ENCODE measurements at places on chromosomes 7 and 10.

DNA sequence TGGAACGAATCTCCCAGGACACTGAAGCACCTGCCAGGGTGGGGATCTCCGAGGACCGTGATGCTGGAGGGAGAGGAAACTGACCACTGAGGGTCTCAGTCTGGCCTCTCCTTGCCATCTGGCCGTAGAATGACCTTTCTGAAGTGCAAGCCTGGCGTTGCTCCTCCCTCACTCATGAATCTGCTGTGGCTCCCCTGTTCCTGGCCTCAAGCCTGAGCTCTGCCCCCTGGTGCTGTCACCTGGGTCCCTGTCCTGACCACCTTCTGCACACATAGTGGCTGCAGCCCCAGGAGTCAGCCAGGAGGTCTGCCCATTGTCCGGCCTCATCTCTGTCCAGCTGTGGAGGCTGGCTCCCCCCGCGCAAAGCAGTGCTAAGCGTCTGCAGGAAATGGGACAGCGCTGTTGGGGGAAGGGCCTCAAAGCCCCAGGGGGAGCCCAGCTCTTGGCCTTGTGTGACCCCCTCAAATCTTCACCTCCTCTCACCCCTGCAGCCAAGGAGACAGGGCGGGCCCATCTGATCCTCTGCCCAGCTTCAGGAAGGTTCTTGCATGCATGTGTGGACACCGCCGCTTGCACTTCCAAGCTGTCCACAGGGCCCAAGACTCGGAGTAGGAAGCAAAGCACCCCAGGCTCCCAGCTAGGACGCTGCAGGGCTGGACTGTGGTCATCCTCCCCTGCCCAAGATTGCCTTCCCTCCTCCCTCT is 65.7 kb downstream of the MYL10 start:
- DNase-seq, result no peak

DNA sequence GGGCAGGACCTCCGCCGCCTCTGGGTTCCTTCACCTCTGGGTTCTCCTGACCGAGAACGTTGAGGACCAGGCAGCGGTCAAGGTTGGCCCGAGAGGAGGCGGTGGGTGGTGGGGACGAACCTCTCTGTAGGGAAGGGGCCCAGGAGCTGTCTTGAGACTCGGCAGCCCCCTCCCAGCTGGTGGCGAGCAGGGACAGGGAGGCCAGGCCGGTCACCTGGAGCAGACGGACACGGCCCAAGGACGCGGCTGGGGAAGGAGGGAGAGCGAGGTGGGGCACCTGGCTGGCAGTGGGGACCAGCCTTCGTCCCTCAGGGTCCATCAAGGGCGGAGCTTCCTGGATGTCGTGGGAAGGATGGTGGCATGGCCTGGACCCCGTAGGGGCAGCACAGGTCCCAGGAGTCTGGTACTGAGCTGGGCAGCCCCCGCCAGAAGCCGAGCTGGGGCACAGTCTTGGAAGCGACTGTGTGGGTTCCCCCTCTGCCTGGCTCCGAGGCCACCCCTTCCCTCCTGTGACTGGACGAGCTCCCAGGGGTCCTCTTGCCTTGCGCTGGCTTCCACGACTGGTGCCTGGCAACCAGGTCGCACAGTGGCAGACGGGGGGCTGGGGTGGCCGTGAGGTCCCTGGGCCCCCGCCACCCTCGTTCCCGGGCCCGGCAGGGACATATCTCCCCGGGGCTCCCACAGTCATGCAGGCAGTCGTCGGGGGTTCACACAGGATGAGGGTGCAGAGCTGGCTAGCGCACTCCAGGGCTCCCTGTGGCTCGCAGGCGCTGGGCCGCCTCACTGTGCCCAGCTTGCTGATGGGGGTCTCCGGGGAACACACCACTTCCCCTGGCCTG is 89.9 kb downstream of the DNAJB6 start:
- no peak for DNase-seq

GRCh38 chr7:75963381-75963995 is 30.9 kb downstream of the TMEM120A start:
- DNase-seq, result no peak

- no peak for DNase-seq
Observed at GRCh38 chr10:63713191-63714144, 192.3 kb downstream of the REEP3 start.

DNA sequence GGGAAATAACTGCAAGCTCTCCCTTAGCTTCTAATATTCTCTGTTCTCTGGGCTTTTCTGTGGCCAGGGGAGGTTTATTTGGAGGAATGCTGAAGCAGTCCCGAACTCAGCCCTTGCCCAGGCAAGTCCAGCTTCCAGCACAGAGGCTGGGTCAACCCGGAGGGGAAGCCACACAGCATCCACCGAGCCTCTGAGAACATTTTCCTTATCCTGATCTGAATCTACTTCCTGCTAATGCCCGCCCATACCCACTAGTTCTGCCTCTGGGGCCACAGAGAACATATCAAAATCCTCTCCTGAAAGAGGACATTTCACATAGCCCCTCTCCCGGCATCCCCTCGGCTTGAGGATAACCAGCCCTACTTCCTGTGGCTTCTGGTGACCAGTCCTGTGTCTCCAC is 31.1 kb downstream of the SH3PXD2A start:
- DNase-seq, result no peak

All from activated naive CD4-positive, alpha-beta T cell treated with anti-CD3 and anti-CD28 coated beads, Interleukin-2, amount 50 U/mL, for 16 hours (primary cell).